ENCODE measurements at places on chromosomes 2 and 18.

GRCh38 chr2:667332-667999, 9.7 kb downstream of the TMEM18 start:
- DNase-seq: no peak

DNA sequence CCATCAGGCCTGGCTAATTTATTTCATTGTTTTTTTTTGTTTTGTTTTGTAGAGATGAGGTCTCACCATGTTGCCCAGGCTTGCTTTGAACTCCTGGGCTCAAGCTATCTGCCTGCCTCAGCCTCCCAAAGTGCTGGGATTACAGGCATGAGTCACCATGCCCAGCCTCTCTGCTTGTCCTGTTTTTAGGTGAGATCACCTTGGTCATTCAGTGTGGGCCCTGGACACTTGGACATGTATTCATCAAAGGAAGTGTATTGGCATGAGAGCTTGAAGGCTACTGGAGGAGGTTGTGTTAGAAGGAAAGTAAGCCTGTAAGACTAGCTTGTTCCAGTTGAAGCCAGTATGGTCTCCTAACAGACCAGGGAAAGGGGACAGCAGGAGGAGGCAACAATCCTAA, 229.2 kb upstream of the RGPD4 start:
- no peak for DNase-seq

GRCh38 chr2:192827735-192828134, 633.0 kb upstream of the TMEFF2 start:
- DNase-seq: no peak

GRCh38 chr2:140865837-140866236, 1265.0 kb downstream of the LRP1B start:
- no peak for DNase-seq

- no peak for DNase-seq
These were observed 24.9 kb downstream of the TWIST2 start for GRCh38 chr2:238872628-238873380.

DNA sequence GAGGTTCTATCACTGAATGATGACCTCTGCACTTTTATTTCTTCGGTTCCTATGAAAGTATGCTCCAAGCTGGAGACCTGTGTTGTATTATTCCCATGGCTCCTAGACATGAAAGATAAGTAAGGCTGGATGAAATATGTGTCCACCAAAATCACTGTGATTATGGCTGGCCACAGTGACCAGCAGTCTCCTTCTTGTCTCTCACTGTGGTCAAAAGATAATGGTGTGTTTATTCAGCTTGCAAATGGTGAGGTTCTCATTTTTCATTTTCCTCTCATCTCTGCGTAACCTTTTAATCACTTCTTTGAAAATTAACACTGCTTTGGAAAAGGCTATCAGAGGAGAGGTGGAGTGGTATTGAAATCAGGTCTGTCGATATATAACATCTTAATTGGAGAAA, 107.8 kb upstream of the DAPL1 start:
- no peak for DNase-seq

All from renal pelvis (tissue), 12 donors.